ENCODE measurements at places on chromosomes 1 and 21.

GRCh38 chr1:226553924-226554282, 5.3 kb downstream of the STUM start:
- DNase-seq: no peak

DNA sequence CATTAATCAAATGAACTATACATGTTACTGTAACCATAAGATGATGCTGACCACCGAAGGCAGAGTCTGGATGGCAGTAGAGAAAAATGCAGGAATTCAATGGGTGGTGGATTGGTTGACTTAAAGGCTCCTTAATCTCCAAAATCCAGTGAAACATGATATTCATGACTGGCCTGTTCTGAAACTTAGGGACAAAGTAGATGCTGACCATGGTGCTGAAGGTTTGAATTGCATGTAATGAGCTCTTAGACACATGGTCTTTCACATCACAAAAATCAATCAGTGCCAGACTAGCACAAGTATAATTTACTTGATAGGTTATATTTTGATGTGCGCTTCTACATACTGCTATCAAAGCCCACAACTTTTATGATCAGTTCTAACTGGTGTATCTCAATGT, 30.9 kb upstream of the NTMT2 start:
- no peak for DNase-seq

GRCh38 chr21:38878379-38879179, 72.8 kb downstream of the ETS2 start:
- no peak for DNase-seq

- DNase-seq: peak; percentile 75
Observed at GRCh38 chr1:6727535-6727934, 25.9 kb upstream of the DNAJC11 start.

- no peak for DNase-seq
Observed at GRCh38 chr1:201466492-201466891, 2.5 kb downstream of the PHLDA3 start.

GRCh38 chr1:74245168-74245772, 10.1 kb downstream of the TNNI3K start:
- DNase-seq: peak; percentile 71

- no peak for DNase-seq
Observed at GRCh38 chr1:184866991-184867788, 107.1 kb downstream of the NIBAN1 start.

DNA sequence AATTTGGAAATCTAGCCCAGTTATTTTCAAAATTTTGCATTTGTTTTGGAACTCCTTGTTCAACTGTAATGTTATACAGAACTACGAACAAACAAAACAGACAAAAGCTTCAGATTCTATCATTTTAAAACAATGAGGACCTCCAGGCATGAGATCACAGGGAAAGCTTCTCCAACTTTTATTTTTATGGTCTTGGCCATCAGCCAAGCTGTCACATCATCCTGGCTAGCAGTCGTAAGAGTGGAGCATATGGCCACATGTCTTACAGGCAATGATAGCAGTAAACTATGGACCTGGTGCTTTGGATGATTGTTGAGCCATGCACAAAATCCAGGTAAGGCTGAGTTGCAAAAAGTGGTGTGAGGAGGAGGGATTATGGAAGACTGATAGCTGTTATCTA, 299.6 kb downstream of the LMX1A start:
- no peak for DNase-seq

GRCh38 chr21:40047211-40047610, 180.0 kb downstream of the PCP4 start:
- DNase-seq: no peak

DNA sequence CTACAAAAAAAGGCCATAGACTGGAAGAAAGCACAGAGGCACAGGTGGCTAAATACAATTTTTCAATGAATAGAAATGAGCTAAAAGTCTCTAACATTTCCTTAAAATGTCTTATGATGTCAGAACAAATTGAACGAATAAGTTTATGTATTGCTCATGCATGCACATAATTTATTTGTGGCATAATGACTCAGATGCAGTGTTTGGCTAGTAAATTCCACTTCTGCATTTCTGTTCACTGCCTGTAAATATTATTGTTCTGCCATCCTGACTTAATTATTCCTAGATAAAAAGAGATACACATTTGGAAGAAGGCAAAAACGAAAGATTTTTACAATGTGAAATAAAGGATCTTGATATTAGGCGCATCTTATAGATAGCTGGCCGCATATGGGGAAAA, 26.6 kb upstream of the EXO1 start:
- no peak for DNase-seq

DNA sequence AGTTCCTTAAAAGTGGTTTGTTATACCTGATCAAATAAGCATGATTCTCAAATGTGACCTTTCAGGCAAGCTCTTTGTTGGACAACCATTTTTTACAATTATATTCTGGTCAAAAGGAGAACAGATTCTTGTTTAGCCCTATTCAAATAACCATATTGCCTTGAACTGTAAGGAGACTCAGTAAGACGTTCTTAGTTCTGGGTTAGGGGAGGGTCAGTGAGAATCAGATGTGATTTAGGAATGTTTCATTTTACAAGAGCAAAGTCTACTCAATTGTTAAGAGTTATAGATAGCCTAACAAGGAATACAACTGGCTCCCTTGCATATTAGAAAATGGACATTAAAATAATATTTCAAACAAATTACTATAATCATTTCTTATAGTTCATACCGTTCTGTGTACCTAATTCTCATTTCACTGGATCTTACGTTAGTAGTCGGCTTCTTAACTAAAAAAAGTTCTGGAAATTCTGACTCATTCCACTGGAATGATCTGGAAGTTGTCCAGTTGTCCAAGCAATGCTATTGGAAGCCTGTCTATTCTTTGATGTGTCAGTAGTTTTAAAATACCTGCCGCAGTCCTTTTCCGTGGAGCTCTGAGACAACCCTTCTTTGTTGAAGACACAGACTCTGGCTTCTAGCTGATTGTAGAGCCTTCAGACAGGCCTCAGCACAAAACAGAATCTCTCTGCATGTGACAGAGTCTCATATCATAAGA, 88.8 kb downstream of the MAST2 start:
- DNase-seq: peak; percentile 29

GRCh38 chr1:241485554-241485992, 34.0 kb downstream of the FH start:
- DNase-seq: peak; percentile 17

GRCh38 chr1:51969038-51969705, 21.3 kb downstream of the RAB3B start:
- DNase-seq: no peak

DNA sequence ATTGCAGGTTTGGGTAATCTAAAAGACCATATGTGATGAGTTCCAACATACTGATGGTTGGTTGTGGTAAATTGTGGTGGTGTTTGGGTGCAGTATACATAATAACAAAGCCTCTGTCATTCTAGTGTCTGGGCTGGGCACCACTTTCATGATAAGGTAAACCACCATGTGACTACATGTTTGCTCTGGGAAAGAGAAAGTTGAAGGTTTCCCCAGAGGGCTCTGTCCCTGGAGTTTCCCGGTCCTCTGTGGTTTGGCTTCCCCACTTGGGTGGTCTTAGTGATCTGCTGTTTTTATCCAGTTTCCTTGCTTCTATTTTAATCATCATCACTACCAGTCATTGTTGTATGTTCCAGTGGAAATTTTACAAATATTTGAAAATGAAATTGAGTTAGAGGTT, 55.9 kb upstream of the TSPAN2 start:
- no peak for DNase-seq

DNA sequence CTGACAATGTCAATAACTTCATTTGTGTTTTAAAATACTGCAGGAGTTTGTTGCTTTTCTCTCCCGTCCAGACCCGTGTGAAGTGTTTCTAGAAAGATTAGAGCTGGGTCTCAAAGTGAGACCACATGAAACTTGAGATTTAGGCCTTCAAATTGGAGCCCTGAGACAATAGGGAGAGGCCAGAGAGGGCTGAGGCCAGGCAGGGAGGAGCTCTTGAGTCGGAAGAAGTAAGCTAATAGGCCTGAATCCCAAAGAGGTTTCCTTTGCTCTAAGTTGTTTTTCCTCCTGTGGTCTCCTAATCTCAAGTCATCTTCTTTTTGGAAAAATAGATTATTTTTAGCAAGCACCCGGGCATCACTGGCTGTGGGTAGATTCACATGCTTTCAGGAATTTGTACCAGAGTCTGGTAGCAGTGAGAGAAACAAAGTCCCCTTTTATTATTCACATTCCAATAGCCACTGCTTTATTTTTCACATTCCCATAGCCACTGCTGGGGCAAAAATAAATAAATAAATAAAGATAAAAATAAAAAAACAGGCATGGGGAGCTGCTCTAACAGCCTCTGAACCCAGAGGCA, 25.6 kb downstream of the CD244 start:
- no peak for DNase-seq

DNA sequence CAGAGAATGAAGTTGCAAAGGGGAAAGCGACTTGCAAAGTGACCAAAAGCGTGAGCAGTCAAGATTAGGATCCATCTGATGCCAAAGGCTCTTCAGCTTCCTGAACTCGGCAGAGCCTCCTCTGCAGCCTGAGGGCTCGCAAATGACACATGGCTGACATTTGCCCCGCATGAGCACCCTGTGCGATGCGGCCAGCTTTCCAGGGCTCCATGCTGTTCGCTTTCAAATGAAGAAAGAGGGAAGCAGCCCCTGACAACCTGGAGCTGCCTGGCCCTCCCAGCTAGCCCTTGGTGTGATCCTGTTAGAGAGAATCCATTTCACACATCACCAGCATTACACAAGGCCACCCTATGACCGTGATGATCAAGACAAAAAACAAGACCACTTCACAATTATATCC, 20.2 kb upstream of the FAM131C start:
- peak; percentile 47 for DNase-seq

DNA sequence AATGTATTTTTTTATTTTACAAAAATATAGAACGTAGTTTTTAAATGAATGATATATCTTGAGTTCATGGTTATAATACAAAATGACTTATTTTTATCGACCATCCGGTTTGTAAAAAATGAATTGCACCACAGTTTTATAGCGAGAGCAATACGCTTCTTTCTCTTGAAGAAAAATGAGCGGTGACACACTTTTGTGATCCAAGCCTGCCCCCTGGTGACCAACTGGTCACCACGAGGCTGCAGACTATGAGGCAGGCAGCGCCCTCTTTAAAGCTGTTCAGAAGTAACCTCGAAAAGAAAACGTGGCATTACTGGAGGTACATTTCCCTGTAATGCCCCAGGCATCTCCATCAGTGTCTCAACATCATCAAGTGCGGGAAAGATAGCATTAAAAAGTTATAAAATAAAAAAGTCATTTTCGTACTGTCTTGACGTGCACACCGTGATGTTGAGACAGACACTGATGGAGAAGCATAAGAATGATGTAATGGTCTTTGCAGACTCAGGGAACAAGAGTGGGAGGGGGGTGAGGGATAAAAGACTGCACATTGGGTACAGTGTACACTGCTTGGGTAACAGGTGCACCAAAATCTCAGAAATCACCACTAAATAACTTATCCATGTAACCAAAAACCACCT, 734.2 kb upstream of the ADAMTS5 start:
- peak; percentile 76 for DNase-seq

DNA sequence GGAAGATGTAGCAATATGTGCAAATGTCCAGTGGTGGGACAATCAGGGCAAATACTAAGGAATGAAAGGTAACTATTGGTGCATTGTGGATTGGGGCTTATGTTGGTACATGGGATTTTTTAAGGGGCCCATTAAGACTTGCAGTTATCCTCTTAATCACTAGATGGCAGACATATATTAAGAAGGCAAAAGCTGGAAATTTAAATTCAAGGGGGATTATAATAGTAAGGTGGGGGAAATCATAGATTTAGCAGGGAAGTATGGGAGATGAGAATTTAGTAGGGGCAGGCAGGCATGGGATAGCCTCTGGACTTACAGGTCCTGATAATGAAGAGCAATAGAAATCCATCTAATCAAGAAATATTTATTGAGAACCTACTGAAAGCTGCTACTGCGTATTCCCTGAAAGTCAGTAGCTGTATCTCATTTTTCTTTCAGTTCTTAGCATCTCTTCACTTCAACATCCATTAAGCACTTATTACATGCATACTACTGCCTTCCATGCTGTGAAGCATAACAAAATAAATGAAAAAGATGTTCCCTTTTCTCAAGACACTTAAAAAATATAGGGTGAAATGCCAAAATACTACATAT, 251.8 kb downstream of the CRB1 start:
- DNase-seq: no peak

GRCh38 chr1:44810101-44810761, 1.9 kb downstream of the BTBD19 start:
- no peak for DNase-seq

- DNase-seq: no peak
Observed at GRCh38 chr1:21550097-21550496, 40.9 kb downstream of the ALPL start.

DNA sequence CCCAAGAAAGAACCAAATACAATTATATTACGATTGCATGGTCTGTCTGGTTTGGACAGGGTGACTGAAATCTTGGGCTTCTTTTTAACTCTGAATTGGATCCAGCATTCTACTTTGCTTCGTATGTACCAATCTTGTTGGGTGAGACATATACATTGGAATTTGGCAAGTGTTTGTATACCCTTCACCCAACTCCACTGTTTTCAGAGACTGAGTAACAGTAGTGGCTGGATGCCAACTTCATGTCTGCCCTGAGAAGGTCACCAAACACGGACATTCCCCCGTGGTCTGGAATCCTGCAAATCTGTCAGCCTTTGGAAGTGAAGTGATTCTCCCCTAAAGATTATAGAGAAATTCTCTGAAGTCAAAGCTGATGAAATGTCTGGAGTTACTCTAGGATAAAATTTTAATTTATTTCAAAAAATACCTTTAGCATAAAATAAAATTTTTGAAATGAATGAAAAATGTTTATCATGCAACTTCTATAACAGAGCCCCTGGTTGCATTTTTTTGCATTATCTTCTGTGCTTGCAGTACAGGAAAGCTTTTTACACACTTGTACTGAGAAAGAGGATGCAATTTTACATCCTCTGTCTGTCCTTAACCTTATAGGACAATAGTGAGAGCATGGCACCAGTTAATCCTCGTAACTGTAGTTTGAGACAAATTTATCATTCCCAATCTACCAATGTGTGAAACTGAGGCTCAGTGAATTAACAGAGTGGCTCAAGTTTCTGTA, 201.8 kb downstream of the DISC1 start:
- DNase-seq: no peak

DNA sequence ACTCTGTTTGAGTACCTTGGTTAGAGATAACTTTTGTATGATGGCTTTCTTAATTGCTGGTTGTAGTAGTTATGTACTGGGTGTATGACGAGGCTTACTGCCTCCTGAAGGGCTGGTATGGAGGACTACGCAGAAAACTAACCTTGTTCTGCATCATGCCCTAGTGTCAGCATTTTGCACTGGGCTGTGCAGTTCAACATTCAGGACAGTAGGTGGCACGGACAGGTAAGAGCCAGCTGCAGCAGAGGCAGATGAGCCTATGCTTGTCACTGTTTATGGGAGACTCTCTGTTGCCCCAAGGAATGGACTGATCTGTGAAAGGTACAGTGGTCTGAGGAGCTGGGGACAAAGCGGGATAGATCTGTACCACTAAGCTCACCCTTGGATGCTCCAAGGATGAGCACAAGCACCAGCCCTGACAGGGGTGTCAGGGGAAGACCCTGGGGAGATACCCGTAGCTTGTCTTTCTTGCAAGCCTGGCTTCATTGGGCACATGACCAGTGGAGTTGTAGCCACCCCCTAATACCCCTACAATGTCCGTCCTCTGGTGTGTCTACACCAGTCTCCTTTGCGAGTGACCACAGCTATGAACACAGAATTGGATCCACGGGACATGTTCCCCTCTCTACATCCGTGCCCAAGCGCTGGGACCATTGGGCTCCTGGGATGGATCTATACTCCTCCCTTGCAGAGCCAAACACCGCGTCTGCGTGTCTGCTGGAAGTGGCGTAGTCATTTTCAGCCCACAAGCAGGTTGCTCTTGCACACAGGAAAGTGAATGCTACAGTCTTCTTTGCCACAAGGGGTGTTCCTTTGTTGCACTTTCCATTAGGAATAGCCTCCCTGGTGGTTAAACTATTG, 51.1 kb upstream of the CFHR3 start:
- peak; percentile 77 for DNase-seq

All from ELF-1 (cell line).